CD4-positive, alpha-beta T cell treated with Interferon alpha-2 for 1 hour (primary cell): ENCODE measurements at places on chromosomes 13 and 19.

- no peak for DNase-seq
Observed at GRCh38 chr13:26424181-26424580, 133.3 kb upstream of the WASF3 start.

- no peak for DNase-seq
Observed at GRCh38 chr13:99326012-99326411, 18.8 kb upstream of the GPR183 start.

- peak; percentile 15 for DNase-seq
Observed at GRCh38 chr19:18663940-18664530, 19.4 kb upstream of the CRTC1 start.

DNA sequence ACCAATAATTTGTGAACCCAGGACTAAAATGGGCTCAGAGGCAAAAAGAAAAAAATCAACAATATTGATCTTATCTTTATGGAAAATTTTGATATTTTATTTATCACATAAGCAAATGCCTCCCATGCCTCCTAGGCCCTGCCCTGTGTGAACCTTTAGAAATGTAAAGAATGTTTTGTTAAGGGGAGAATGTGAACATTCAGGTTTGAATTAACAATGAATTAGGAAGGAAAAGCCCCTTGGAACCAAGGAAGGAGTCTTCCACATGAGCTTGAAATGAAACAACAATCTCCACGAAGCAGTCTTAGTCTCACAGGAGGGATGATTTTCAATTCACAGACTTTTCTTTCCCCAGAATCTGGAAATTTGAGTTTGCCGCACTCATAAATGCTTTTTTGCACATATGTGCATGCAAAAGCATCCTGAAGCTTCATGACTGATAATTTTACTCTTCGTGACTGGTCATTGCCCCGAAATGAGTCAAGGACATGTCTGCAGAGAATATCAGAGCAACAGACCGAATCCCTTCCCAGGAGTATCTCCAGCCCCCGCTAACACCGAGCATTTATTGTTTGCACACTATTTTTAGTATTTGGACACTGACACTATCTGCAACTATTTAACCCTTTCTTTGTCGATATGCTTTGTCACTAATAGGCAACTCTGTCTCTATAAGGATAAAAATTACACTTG is 135.2 kb downstream of the DCT start:
- DNase-seq: no peak

GRCh38 chr13:91405240-91405639 is 6.8 kb downstream of the GPC5 start:
- DNase-seq: no peak
